ENCODE measurements at places on chromosomes 3 and 15.

DNA sequence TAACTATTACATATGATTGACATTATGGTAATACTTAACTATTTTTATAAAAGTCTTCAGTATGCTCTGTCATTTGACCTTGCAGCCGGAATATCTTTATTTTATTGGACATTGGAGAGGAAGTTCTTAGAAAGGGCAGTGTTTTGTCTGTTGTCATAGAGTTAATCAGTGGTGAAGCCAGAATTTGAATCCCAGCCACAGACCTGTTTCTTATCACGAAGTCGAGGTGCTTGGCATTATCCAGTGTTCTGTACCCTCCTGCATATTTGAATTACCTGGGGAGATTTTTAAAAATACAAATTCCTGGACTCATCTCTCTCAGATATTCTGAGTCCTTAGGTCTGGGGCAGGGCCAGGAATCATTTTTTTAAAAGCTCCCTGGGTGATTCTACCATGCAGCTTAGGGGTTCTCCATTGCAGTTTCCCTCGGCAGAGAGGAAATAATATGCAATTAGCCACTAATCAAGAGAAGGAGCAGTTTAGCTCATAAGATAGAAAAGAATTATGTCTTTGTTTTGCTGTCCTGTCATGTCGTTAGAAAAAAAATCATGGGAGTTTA lies 195.6 kb upstream of the CFAP20DC start:
- no peak for DNase-seq

GRCh38 chr3:57956119-57956832 lies 51.9 kb upstream of the FLNB start:
- DNase-seq: no peak

DNA sequence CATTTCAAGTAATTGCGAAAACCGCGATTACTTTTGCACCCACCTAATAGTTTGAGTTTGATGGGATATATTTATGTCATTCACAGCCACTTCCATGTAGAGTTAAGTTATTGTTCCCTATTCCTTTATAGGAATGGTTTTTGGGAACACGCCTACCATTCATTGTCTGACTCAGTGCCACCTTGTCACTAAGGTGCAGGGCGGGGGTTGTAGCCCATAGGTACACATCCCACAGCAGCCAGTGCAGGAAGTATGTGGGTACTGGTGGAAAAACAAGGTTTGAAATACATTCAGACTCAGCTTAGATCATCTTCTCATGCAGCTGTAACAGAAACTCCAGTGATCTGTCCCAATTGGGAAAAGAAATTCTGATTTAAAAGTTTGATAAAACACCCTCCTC lies 48.2 kb upstream of the CFAP161 start:
- DNase-seq: no peak

DNA sequence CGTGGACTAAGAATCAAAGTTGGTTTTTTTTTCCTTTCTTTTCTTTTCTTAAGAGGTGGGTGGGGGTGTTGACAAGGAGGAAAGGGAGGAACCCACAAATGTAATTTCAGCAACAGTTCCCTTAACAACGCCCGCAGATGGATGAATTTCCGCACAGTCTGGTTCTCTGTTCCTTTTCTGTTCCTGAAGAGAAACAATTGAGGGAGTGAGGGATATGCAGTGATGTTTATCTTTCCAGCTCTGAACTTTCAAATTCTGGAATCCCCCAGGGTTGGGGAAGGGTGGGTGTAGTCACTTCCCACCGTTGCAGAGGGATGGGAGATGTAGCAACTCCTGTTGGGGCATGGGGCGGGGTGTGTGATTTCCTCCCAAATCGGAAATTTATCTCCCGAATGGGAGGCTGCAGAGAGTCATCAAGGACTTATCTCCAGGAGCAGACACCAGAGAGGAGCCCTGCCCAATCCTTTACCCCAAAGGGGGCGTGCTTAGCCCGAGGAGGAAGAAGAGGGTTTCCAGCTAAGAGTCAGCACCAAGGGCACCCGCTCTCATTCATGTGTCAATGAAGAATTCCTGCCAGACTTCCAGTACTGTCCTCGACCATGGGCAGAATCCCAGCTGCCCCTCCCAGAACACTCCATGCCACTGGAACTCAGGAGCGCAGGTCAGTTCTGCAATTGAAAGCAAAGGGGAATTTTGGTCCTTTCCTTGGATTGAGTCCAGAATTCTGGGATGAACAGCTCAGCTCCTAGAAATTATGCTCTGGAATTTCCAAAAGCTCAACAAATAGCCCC lies 35.0 kb upstream of the CFAP161 start:
- DNase-seq: no peak

DNA sequence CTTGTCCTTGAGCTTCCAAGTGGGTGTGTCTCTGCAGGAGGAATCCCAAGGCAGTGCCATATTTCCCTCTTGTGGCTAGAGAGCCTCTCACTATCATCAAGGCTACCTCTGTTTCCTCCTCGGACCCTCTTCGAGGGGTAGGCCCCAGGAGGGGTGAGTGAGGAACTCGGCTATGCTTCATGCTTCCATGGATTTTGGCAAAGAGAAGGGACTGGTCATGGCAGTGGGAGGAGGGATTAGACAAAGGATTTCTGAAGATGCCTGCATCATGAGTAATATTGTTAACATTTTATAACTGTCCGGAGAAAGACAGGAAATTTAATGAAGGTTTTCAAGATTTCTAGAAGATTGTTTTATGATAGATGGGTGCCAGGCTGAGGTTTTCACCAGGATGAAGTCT lies 241.5 kb downstream of the CLSTN2 start:
- DNase-seq: no peak

GRCh38 chr3:81920816-81921215 lies 159.4 kb upstream of the GBE1 start:
- DNase-seq: no peak
